ENCODE measurements at places on chromosomes 3 and 15.

DNA sequence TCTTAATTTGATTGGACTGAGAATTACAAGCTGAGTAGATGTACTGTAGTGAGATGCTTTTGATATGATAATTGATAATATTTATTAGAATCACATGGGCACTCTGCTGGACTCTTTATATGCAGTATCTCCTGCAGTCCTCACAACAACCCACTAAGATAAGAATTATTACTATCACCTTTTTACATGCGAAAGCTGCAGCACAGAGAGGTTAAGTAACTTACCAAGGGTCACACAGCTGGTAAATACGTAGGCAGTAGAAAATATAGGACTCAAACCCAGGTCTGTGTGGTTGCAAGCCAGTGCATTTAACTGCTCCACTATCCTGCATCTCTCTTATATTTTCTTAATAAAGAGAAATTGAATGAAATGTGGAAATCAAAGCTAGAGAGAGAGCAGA is 392.8 kb upstream of the RORA start:
- DNase-seq, result no peak

- no peak for DNase-seq
These were observed 90.7 kb downstream of the CHRD start for GRCh38 chr3:184470551-184470950.

- no peak for DNase-seq
These were observed 4.9 kb upstream of the CHRNA3 start for GRCh38 chr15:78625606-78626280.

GRCh38 chr3:169955406-169955805 is 11.2 kb upstream of the SEC62 start:
- no peak for DNase-seq

GRCh38 chr3:128113817-128114794 is 9.5 kb downstream of the RUVBL1 start:
- no peak for DNase-seq

- DNase-seq, result no peak
These were observed 998.4 kb downstream of the IGSF11 start for GRCh38 chr3:118036215-118036614.

- no peak for DNase-seq
These were observed 28.2 kb upstream of the LIPC start for GRCh38 chr15:58403581-58403980.

- DNase-seq, result peak; percentile 82
These were observed 563.6 kb upstream of the NAALADL2 start for GRCh38 chr3:174295306-174296092.

- DNase-seq, result peak; percentile 26
These were observed 253.6 kb downstream of the MAGI1 start for GRCh38 chr3:65785065-65785645.

DNA sequence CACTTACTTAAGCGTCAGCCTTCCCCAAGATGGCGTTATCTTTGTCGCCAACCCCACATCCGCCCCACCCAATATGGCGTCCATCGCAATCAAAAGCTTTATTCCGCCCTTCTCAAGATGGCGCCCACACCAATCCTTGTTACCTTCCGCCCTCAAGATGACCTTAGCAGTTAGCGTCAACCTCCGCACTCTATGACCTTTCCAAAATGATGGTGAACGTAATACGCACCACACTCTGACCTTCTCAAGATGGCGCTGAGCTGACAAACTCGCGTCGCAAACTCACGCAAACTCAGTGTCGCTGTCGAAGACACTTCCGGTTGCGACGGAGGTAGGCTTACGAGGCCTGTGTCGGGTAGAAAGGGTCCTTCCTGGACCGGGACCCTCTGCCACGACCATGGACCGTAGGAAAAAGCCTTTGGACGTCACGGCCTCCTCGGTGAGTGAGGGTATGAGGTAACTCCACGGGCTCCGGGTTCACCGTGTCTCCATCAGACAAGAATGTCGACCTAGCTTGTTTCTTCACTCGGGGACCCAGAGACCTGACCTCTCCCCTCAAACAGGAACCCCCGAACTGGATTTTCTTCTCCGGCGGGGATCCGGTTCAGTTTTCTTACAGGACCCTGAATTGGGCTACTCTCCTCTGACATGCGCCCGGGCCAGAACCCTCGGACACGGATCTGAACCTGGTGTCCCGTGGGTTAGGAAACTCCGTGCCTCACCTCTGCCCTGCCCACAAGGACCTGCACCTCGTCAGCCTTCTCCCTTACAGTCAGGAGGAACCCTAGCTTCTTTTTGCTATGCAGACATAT is at the start of gene CCDC174:
CCDC174 (plus strand) TSS at position 323 of the 812 bp plus-strand sequence; CDS start at position 398, 75 bp downstream.
- DNase-seq, result peak; percentile 97

- DNase-seq, result no peak
These were observed 253.3 kb downstream of the TJP1 start for GRCh38 chr15:29568840-29569532.

DNA sequence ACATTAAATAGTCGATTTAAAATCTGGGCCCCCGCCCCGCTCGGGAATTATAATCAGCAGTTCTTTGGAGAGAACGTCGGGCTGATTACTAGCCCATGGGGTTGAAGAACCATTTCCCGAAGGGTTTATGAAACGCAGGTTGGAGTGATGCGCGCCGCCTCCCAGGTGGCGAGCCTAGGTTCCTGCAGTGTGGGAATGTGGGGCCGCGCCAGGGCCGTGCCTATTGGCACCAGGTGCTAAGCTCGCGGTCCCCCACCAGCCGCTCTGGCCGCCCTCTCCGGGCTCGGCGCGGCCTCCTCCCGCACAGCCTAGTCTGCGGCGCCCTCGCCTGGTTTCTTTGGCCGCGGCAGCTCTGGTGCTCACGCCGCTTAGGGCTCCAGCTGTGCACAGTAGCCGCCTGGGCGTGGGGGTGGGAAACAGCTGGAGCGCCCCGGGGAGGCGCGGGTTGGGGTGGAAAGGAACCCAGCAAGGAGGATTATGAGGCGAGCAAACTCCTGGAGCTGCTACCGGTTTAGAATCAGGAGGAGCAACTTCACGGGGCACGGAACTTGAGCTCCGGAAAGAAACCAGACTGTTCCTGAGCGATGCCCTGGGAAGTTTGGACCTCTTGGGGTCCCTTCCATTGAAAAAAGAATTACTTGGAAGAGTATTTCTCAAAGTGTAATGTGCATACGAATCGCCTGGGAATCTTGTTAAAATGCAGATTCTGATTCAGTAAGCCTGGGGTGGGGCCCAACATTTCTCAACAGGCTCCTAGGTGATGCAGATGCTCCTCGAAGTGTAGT is 5.6 kb upstream of the MECOM start:
- DNase-seq, result no peak

- no peak for DNase-seq
These were observed 268.6 kb downstream of the SV2B start for GRCh38 chr15:91368611-91369010.

DNA sequence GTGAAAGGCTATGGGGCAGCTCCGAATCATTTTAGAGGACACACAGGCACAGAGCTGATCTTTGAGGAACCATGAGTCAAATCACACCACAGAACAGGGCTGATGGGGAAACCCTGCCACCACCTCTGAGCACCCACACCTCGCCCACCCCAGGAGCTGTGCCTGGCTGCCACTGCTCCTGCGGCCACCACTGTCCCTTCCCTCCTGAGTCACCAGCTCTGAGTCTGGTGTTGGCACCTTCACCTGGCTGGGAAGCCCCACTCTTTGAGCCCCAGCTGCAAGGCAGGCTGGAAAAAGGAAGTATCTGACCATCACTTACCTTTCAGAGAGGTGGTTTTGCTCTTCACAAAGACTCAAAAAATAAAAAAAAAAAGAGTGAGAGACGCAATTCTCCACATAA is 63.6 kb upstream of the MEF2A start:
- no peak for DNase-seq
